ENCODE measurements at places on chromosomes 5 and 9.
A peak's percentile ranks its signal among the peaks of the same experiment; 100 is the strongest.

DNA sequence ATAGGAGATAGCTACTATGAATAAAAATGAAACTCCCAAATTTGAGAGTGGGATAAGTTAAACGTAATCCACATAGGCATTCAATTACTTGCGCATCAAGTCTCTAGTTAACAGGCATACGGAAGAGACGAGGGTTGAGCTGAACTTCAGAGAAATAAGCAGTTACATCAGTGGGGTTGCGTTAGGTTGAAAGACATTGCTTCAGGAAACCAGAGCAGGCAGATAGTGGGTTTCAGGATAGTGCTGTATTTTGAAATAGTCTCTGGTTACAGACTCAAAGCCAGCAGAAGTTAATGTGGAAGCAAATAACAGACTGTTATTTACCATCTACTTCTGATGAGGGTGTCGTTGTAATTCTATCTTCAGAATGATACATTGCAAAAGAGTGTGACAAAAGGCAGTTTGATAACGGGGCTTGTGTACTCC lies 533.4 kb downstream of the PDE4D start:
- no peak for DNase-seq

DNA sequence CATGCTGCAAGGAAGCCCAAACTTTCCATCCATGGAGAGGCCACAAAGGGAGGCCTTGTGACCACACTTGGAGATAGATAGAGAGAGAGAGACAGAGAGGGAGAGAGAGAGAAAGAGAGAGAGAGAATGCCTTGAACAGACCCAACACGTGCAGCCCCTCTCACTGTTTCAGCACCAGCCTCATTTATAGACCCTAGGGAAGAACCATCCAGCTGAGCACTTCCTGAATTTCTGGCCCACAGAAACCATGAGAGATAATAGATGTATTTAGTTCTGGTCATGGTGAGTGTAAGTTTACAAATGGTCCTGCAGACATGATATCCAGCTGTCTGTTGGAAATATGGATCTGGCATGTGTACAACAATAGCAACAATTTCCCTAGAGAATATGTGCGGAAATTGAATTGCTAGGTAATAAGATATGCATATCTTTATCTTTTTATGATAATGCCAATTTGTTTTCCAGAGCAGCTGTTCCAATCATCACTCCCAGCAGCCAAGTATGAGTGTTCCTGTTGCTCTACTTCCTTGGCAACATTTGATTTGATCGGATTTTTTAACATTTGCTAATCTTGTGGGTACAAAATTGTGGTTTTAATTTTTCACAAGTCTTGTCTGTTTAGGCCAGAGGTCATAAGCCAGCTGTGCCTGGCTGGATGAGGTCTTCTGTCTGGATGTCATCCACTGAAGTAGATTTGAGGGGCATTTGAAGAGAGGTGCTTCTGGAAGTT lies 217.3 kb upstream of the IL12B start:
- DNase-seq = no peak

GRCh38 chr5:1052641-1053390 lies 44.2 kb downstream of the NKD2 start:
- no peak for DNase-seq

DNA sequence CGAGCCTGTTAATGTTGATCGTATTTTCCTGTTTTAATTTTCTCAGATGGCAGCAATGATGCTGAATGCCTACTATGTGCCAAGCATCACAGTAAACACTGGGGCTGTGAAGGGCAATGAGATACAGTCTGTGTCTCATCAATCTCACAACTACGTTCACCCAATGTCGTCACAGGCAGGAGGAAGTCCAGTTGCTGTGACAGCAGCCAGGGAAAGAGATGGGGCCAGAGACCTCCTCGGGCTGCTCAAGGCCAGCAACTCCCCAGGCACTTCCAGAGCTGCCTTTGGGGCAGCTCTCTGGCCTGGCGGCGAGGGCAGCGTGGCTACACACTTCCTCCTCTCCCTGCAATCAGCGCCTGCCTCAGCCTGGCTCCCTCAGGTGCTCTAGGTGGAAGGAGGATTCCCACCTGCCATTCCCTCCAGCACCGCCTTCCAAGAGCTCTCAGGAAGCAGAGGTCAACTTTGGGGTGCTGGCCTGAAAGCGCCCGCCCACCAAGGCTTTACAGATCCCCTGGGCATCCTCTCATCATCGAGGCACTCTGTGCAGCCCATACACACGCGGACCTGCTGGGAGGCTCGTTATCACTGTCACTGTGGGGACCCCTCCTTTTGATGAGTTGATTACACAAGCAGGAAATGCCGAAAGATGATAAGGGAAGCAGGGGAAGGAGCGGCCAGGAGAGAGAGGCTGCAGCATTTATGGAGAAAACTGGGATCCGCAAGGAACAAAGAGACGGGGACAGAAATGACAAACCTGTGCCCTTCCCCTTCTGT lies 159.2 kb downstream of the ZDHHC21 start:
- no peak for DNase-seq

GRCh38 chr5:135713161-135713915 lies 121.1 kb upstream of the SLC25A48 start:
- no peak for DNase-seq

DNA sequence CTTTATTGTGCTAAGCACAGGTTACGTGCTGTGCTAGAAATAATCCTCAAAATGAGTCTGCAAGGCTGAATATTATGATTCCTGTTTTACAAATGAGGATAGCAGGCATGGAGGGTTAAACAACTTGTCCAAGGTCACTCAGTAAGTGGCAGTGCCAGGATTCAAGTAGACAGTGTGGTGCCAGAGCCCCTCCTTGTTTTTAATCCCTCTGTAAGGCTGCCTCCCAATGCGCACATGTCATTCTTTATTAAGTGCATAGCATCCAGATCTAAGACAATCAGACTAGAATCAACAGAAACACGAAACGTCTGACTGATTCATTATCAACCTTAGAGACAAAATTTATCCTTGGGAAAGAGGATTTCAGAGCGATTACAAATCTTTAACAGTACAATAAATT lies 199.6 kb downstream of the SMARCA2 start:
- DNase-seq = no peak

DNA sequence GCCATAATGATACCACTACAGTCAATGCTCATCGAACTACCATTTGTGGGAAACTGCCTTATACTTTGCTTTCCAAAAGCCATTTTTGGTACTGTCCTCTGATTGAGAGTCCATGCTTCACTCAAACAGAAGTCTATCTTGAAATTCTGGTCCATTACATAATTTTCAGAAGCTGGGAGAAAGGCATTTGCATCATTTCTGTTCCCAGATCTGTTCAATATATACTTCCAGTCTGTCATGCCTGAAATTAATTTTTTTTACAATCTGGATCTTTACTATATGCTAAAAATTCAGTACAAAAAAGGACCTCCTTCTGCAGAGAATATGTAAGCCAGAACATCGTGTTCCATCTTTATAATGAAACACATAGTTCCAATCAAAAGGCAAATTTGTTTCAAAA lies 528.9 kb upstream of the MEF2C start:
- no peak for DNase-seq

- no peak for DNase-seq
These were observed 213.9 kb downstream of the BNC2 start for GRCh38 chr9:16656432-16657169.

DNA sequence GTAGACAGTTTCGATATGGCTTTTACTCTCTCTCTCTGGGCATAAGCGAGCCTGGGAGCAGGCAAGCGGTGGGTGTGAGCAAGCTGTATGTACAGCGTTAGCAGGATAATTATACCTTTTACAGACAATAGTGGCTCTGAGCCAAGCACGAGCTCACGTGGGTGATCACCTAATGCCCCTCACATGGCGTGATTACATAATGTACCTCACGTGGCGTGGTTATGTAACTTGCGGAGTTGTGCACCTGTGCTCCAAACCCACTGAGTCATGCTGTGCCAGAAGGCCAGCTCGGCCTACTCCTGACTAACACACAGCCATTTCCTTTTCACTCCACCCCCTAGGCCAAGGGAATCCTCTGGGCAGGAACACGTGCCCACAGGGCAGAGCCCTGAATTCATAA lies 797.2 kb downstream of the EFNA5 start:
- no peak for DNase-seq

DNA sequence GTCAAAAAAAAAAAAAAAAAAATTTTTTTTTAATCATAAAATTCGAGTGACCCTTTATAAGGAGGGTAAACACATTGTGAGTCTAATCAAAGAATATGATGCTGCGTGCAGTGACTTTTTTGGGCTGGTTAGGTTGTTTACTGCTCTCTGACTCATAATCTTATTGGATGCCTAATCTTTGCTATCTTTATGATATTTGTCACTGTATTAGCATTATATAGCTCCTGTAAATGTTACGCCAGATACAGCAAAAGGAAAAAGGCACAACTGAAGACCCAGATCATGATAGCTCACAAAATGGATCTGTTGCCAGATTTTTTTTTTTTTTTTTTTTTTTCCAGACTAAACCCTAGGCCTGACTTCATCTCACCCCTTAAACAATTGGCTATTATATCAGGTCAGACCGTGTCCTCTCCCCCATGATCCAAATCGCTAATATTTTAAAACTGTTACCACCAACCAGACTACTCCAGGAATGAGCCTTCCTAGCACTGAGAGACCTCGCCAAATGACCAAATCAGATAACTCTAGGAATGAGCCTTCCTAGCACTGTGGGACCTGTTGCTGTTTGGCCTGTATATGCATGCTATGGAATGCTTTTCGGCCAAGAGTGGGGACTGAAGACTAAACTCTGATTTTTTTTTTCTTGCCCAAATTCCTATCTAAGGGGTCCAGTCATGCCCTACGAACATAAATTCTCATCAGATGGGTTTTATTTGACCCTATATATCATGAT lies 131.7 kb upstream of the MYO10 start:
- DNase-seq = no peak

DNA sequence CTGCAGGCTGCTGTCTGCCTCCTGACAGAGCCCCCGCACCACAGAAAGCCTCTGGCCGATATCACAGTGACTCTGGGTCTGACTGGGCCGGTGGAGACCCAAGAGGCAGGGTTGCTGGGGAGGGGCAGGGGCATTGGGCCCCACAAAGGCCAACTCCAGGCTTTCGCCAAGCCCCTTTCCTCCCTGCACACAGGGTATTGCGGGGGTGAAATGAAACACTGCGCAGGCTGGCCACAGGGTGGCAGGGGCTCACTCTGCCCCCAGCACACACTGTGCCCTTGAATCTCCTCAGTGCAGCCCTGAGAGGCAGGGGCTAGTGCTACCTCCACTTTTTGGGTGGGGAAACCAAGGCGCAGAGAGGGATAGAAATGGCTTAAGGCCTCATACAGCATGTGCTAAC lies 44.6 kb downstream of the BARX1 start:
- no peak for DNase-seq

GRCh38 chr9:83132768-83133167 lies 69.8 kb upstream of the RASEF start:
- no peak for DNase-seq

DNA sequence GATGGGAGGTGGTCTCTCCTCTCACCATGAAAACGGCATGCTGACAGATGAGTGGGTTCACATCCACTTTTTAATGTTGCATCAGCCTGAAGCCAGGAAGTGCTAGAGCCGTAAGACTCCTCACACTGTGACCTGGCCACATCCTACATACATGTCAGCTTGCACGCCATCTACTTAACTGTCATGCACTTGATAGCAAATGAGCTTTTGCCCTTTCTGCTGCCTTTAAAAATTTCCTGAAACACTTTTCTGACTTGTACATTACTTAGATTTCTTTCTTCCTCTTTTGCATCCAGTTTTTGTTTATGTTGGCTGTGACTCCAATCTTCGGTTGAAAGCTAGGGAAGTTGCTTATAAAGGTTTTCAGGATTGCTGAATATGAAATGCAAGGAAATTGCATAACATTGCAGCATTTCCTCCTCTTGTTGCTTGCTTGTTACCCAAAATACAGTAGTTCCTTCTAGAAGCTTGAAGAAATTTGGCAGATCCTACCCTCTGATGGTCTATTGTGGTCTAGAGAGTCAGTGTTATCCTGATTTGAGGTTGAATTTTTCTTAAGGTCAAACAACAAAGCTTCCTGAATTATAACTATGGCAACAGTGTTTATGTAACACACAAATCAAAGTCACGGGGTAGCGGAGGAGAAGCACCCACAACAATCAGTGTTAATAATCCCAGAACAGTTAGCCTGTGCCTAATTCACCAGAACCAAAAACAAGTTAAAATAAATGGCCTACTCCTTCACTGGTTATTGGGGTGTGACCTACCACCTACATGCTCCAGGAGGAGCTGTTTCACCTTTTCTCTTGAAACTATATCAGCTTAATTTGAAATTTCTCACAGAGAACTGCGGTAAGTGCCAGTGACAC lies 232.5 kb downstream of the ARHGAP26 start:
- peak; percentile 20 for DNase-seq

GRCh38 chr9:100087218-100087617 lies 11.6 kb downstream of the ERP44 start:
- DNase-seq = no peak

- no peak for DNase-seq
These were observed 8.4 kb downstream of the SMARCA2 start for GRCh38 chr9:2023532-2023931.

GRCh38 chr9:82022121-82022520 lies 33.5 kb downstream of the SPATA31D1 start:
- no peak for DNase-seq

- DNase-seq = no peak
These were observed 206.6 kb downstream of the PRELID2 start for GRCh38 chr5:145628525-145628924.

GRCh38 chr5:129844764-129845163 lies 59.5 kb upstream of the CHSY3 start:
- no peak for DNase-seq

- DNase-seq = no peak
These were observed 247.9 kb upstream of the IRX1 start for GRCh38 chr5:3347741-3348140.

Measured in activated CD8-positive, alpha-beta memory T cell treated with anti-CD3 and anti-CD28 coated beads for 1 hour (primary cell).